ENCODE measurements at places on chromosomes 5 and 9.
A peak's percentile ranks its signal among the peaks of the same experiment; 100 is the strongest.

DNA sequence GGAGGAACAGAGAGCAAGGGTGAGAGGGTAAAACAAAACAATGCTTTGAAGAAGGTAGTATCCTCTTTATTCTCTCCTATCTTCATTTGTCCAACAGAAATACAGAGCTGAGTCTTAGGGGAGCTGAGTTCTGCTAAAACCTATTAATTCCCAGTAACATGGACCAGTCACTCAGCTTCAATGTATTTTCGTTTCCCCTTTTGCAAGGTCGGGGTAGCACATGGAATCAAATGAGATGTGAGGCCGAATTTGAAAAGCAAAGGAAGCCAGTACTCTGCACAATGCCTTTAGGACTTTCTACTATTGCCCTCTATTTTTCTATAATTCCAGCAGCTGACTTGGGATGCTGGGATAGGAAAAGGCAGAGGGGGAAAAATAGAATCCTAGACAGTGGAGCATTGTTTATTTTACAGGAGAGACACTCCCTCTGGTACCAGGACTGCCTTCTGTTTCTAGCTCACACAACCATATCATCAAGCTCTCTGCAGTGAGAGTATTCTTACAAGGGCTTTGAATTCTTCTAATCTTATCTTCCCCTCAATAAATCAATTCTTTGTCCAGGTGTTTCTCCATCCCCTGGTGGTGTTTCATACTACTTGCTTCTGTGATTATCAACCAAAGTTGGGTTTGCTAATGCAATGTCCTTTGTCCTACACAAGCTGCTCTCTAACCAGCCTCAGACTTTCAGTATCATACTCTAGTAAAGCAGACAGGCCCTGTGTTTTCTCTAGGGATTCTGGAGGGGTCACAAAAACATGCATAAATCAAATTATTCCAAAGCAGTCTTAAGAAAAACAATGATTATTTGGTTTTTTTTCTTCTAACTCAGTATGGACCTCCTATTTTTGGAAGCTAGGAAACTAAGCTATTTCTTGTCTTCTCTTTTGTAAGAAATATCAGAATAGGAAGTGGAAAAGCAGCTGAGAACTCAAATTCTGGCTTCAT, 341.5 kb downstream of the OSTF1 start:
- no peak for DNase-seq

DNA sequence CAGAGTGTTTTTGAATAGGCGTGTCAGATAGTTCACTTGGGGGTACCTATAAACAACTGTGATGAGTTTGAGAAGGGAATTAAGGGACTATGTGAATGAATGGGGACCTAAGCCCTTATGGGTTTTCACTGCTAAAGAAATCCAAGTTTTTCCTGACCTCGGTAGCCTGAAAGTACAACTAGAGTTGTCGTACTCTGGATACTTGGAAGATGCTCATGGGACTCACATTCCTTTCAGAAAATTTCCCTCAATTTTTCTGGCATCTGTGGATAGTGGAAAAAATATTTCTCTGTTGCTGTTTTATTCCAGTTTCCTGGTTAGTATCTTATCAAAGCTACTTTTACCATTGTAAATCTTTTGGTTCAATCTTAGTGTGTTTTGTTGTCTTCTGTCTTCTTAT, 1112.3 kb upstream of the SEMA6A start:
- no peak for DNase-seq

- peak; percentile 31 for DNase-seq
These were observed 5.9 kb upstream of the SLC22A5 start for GRCh38 chr5:132363431-132364112.

DNA sequence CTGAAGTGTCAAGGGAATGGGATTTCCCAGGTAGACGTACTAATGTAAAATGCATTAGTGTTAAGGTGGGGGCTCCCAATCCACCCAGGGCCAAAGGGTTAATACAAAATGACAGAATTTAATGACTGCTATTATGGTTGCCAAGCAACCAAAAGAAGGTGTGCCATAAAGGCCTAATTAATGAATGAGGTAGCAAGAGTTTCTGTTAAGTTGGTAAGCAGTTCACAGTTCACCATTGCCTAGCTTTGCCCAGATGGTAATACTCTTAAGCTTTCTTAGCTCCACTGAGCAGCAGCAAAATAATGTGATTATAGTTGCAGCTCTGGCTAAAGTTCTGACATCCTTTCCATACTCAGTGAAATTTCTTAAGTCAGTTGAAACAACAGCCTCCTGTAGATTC, 211.7 kb downstream of the DENND1A start:
- no peak for DNase-seq

GRCh38 chr5:157502143-157502647, 42.2 kb downstream of the NIPAL4 start:
- peak; percentile 59 for DNase-seq

DNA sequence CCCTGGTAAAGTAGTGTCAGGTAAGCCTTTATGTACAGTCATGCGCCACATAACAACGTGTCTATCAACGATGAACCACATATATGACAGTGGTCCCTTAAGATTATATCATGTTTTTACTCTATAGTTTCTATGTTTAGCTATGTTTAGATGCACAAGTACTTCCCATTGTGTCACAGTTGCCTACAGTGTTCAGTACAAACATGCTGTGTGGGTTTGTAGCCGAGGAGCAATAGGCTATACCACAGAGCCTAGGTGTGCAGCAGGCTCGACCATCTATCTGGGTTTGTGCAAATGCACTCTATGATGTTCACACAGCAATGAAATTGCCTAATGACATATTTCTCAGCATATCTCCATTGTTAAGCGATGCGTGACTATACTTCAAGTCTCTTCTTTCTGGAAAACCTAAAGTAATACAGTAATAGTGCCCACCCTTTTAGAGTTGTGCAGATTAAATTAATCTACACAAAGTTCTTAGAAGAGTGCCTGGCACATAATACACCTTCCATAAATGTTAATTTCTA, 295.9 kb downstream of the ARHGAP26 start:
- no peak for DNase-seq
